ENCODE measurements at places on chromosomes 5 and 9.

DNA sequence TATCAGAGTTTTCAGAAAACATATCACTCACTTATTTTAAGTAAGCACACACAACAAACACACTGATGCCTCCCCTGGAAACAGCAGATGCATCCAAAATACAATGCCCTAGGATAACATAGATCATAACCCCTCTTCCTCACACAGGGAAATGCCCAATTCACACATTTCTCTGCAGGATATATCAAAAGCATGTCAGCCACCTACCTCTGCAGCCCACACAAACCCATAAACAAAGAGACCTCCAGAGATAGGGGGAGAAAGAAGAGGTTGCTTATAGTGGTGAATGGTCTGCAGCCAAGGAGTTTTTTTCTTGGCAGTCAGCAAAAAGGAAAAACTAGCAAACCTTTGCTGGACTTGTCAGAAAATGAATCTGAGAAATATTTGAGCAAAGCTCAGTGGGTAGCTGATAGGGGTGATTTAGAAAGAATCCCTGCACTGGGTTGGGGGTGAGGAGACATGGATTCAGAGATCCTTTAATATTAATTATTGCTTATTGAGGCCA lies 36.1 kb downstream of the ABLIM3 start:
- no peak for DNase-seq

GRCh38 chr9:17837965-17838364 lies 259.1 kb downstream of the SH3GL2 start:
- no peak for DNase-seq

- DNase-seq: no peak
Observed at GRCh38 chr9:20624201-20625002, 2.1 kb upstream of the MLLT3 start.

- DNase-seq: no peak
Observed at GRCh38 chr9:116544896-116545295, 142.2 kb upstream of the TRIM32 start.

DNA sequence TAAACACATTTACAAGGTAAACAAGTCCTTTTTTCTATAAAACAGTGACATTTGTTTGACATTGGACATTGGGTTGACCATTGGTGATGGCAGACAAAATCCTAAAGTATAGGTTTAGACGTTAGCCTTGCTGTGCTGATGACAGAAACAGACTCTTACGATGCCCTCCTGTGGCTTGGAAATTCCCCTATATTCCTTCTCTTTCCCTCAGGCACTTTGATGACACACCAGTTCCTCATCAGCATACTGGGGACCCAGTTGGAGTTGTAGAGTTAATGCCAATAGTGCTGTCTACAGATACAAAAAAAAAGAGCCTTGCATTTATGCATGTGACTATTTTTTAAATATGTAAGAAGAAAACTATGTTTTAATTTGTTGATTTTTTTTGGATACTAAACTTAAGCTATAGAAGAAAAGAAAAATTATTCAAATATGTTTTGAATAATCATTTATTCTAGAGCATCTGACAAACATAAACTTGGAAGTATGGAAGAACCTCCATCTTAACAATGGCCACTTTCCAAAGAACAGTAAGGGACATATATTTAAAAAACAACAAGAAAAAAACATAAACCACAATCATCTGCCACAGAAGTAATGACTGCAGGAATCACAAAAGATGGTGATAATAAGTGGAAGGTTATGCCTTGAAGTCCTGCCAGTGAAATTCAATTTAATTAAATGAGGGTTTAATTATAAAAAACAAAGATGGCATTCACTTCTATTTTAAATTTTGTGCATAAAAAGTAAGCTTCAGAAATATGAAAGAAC lies 75.6 kb upstream of the SNCAIP start:
- no peak for DNase-seq

GRCh38 chr5:76367623-76368371 lies 35.3 kb upstream of the IQGAP2 start:
- DNase-seq: no peak

GRCh38 chr5:56480078-56480704 lies 247.1 kb upstream of the ANKRD55 start:
- DNase-seq: no peak

GRCh38 chr5:7117961-7118360 lies 278.0 kb upstream of the ADCY2 start:
- DNase-seq: no peak

- no peak for DNase-seq
Observed at GRCh38 chr5:100654895-100655294, 119.7 kb downstream of the FAM174A start.

Measured in GM18507 (cell line).